Right renal cortex interstitium (tissue), 3 donors: ENCODE measurements at places on chromosomes 2 and 18. TPM values are rescaled to one million over a fixed set of nuclear protein-coding genes. Genes with fewer than 3 reads are reported as not detected.

DNA sequence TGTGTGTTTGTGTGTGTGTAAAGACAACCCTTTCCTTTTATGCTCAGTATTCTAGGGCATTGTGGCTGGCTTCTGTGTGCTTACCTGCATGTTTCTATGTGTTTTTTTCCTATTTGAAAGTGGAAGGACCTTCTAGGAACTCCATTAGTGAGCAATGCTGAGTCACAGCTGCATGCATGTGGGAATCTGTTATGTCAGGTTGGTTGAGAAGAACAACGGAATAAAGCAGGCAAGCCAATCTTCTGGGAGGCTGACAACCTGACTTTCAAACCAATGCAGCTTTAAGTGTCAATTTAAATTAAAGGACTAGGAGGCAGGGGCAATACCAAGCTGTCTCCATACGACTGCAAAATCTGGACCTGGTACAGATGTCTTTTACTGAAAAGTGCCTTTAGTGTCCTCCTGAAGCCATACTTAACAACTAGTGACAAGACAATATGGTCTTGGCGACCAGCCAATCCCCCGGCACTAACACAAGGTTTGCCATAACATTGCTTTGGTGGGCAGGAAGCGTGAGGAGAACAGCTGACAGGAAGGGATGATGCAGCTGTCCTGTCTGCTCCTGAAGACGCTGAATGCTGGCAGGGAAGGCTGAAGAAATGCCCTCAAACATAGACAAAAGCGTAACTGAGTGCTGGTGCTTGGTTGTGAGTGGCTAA lies 514.7 kb upstream of the CDH7 start:
- DNase-seq: no peak

DNA sequence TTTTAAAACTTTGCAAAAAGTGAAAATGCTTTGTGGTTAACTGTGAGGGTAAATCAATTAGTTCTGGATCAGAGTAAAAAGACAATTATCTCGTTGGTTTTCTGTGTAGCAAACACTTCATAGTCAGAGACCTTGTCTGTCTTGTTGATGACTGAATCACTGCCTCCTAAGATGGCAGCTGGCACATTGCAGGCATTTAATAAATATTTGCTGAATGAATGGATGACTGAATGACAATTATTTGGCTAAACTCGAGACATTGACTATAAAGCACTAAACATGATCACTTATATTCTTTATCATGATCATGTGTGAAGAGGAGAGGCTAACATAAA lies 96.2 kb downstream of the MAIP1 start:
- DNase-seq: no peak

DNA sequence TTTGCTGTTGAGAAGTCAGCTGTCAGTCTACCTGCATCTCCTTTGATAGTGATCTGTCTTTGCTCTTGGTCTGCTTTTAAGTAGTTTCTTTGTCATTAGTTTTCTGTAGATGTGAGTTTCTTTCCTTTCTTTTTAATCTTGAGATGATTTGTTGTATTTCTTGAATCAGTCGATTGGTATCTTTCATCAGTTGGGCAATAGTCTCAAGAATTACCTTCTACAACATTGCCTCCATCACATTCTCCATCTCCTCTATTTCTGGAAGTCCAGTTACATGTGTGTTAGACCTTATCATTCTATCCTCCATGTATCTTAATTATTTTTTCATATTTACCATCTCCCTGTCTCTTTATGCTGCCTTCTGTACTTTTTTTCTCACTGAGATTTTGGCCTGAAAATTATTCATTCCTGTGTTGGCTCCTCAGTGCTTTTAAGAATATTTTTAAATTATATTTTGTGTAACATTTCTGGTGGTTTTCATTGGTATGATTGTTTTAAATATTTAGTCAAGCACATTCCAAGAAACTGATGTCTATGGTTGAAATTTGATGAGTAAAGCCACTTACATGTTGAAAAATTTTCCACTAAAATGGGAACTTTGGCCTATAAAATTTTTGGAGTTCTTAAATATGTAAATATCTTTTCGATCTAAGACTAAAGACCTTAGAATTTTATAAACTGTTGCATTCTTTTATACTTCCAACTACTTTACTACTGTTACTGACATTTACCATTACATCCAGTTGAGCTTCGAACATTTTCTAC lies 239.5 kb upstream of the MGAT5 start:
- DNase-seq: no peak

The TACR1 gene
- polyA plus RNA-seq: 1.7 TPM

The GYPC gene
- 63.2 TPM for polyA plus RNA-seq

DNA sequence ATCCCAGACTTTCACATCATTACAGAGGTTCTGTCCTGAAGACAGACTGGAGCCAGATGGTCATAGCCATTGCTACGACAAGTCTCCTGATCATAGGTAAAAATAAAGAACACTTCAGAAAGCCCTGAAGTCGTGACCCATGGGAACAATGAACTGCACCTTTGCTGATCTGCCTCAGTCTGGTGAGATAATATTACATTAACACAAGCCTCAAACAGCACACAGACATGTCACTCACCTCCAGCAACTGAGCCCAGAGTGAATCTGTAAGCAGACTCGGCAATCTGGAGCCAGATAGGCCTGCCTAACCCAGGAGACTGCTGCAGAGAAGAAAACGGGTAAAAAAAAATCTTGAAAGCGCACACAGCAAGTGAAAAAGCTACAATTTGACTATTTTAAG lies 79.2 kb downstream of the SLC25A12 start:
- no peak for DNase-seq
